ENCODE measurements at places on chromosomes 13 and 19.

DNA sequence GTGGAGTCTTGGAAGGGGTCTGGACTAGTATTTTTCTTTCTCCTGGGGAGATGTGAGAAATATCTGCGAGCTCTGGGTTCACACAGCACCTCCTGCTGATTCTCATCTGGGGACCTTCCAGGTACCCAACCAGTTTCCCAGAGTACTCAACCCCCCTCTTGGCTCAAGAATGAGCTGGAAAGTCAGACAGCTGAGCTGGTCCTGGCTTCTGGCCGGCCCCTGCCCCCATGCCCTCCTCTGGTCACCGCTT lies 2.2 kb upstream of the PDE4A start:
- no peak for DNase-seq

DNA sequence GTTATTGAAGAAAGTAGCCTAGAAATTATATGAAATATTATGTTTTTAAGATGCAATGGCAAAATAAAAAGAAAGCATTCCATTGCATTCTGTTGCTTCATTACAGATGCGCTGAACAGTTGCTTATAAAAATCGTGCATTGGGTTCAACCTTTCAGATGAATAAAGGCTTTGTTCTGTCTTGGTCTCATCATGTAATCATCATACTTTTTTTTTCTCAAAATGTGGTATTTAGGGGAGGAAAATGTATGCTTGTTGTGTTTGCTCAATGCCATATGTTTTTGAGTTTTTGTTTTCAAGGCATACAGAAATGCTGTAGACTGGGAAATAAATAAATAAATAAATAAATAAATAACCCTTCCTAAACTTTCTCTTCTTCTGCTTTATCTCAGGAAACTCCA lies 1.1 kb upstream of the MBNL2 start:
- DNase-seq: no peak

GRCh38 chr13:107458269-107458668 lies 757.1 kb downstream of the LIG4 start:
- no peak for DNase-seq

DNA sequence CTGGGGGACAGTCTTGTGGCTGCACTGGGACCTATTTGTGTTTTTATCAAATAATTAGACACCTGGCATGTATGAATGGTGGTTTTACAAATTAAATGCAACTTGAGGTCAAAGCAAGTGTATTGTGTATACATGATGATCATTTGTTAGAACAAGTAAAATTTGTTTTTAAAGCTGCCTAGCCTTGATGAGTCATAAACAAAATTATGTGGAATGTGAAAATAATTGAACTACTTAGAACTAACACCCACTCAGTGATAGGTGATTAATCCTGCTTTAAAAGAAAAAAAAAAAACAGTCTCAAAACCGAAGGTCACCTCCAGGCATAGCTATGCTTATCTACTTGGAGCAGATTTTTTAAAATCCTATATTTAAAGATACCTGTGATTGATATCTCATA lies 770.3 kb upstream of the SLITRK5 start:
- DNase-seq: no peak

- peak; percentile 28 for DNase-seq
Observed at GRCh38 chr19:10855879-10856522, 7.8 kb downstream of the C19orf38 start.

DNA sequence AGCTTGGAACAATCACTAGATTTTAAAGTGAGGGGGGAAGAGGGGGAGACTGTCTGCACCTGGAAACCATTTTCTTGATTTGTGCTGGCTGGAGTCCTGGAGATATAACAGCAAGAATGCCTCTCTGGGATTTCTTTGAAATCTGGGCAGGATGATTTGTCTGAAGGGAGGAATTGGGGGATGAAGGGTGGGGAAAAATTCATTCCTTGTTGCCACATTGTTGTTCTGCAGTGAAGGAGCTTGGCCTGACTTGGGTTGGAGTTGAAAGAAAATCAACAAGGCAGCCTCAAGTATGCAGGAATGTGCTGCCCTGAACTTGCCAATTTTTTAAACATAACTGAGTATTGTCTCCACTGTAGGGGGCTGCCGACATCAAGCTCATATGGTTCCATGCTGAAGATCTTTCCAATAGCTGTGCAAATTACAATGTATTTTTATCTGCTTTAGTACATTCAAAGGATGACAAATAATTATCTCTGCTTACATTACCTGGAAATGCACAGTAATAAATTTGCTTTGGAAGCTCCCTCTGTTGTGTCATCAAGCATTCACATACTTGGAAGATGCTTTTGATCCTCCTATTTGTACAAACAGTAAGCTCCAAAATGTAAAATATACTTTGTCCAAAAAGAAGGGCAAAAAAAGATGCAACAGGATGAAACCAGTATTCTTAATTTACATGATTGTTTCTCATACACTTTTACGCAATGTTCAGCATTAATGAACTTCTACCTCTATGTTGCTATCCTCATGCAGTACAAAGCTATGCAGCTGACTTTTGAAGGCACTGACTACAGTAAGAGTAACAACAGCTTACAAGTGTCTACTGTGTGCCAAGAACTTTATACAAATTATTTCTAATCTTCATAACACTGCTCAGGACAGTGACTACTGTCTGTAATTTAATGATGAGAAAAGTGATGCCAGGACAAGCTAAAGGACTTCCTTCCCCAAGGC lies 627.9 kb upstream of the KLF12 start:
- DNase-seq: no peak

- no peak for DNase-seq
Observed at GRCh38 chr19:8144273-8144995, 5.0 kb downstream of the FBN3 start.

DNA sequence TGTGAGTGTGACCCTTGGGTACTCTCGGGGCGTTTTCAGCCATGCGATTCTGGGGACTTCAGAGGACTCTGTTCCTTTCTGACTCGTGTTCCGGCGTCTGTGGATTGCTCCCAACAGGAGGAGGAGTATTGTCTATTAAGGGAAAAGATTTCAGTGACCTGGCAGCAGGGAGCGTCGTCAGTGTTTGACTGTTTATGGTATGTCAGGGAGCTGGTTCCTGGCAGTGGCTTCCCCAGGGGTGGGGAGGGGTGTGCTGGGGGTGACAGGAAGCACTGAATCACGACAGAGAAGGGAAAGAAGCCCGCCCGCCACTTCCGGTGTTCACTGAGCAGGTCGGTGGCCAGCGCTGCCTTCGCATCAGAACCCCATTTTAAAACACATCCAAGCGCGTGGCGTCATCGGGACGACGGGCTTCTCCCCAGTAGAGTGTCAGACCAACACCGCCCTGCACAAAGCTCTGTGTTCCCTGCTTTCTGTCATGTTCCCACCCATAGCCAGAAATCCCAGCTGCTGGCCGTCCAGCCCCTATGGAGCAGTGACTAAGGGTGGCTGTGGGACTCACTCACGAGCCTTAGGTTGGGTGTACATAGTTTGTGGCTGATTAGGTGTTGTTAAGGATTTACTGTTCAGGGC lies 33.8 kb downstream of the COL4A2 start:
- DNase-seq: peak; percentile 56

- DNase-seq: peak; percentile 23
Observed at GRCh38 chr13:42574435-42575311, 721 bp downstream of the TNFSF11 start.

GRCh38 chr19:1503089-1503924 lies 9.5 kb downstream of the ADAMTSL5 start:
- DNase-seq: peak; percentile 55

DNA sequence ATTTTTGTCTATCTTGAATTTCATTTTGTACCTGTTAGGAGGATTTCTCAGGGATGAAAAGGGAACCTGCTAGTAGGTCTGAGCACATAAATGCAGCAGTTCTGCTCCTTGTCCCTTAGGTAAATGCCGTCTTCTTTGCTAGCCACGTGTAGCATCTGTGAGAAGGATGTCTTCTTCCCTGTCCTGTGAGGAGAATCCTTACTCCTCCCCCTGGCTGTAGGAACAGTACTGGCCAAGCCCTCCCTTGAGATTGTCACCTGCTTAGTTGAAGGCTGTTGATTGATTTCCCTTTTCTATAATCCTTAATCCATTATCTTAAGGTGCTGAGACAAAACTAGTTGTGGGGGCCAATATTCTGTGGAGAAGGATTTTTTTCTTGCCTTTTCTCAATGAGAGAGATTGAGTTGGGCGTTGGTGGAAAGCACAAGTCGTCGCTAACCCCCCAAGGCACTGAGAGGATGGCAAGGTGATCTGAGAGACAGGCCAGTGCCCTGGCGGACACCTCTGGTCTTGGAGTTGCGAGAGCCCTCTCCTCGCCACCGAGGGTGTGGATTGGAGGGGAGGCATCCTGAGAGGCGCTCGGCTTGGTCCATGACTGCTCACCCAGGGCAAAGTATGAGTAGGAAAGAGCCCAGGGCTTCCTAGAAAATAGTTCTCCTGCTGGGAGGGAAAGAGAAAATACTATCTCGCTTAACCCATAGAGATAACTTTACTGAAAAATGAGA lies 216.7 kb downstream of the ATP8A2 start:
- no peak for DNase-seq

- DNase-seq: no peak
Observed at GRCh38 chr13:40779049-40779448, 8.1 kb upstream of the MRPS31 start.

DNA sequence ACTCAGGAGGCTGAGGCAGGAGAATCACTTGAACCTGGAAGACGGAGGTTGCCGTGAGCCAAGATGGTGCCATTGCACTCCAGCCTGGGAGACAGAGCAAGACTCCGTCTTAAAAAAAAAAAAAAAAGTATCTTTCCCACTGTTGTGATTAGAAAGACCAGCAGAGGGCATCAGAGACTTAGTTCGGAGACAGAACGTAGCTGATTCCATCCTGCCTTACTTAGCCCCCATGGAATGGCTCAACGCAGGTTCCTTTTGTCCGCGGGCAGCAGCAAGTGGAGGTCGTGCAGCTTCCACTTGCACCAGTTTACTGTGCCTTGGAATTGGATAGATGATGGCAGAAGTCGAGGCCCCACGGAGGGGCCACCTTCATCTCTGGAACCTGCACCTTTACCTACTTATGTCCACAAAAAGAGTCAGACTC lies 8.1 kb downstream of the TIMM29 start:
- peak; percentile 67 for DNase-seq

DNA sequence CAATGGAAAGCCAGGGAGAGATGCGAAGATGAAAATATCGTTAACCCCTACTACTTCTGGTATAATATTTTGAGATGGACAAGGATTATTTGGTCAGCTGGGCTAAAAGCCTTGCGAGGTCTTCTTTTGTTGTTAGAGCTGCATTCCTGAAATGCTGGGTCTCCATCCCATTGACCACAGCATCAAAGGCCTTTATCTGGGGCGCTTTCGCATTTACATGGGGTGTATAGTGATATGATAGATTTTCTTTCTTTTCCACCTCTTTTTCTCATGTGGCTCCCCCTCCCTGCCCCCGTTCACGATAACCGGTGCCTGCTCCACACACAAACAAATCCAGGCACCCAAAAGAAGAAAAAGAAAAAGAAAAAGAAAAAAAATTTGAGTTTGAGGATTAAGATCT lies 77.5 kb downstream of the ZNF536 start:
- no peak for DNase-seq

DNA sequence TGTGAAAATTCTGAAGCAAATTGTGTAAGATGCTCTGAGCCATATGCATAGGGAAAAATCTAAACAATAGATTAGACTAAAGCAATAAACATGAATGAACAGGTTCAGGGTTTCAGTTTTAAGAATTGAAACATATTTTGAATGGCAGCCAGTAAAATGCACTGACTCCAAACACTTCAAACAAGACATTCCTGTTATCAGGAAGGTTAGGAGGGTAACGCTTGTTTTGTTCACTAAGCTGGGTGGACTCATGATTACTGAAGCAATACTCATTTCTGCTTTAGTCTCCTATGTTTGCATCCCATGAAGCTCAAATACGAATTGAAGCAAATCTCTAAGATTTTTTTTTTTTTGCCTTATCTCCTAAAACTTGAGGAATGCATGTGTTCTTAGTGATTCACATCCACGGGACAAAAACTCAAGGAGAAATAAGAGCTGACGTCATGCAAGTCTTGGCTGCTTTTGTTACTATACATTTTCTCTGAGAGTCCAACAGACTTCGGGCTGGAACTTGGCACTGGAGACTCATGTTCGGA lies 29.1 kb upstream of the IGFL4 start:
- DNase-seq: no peak

GRCh38 chr13:43964698-43965458 lies 85.2 kb downstream of the LACC1 start:
- DNase-seq: no peak

- no peak for DNase-seq
Observed at GRCh38 chr13:40590112-40590862, 76.2 kb downstream of the FOXO1 start.

Data from CD4-positive, alpha-beta T cell treated with Interleukin-4 for 1 hour (primary cell).